ENCODE measurements at places on chromosomes 5 and 9. TPM values are rescaled to one million over a fixed set of nuclear protein-coding genes. Genes with fewer than 3 reads are reported as not detected.

- no peak for DNase-seq
Measured at GRCh38 chr5:93583768-93584595, 960 bp downstream of the NR2F1 start.

DNA sequence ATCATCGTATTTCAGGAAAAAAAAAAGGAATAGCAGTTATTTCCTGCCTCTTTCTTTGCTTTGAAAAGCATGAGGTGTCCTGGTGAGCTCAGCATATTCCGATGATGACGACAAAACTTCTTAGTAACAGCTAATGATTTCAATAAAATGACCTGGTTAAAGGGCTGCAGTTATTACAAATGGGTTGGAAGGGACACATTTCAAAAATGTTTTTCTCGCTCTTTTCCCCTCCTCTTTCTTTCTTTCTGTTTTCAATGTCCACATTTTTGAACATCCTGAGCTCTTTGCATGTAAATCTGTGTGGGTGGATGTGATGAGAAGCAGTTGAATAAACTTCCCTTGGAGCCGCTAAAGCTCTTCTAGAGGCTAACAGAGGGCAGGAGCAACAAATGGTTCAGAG is 186.8 kb upstream of the SLC27A6 start:
- DNase-seq, result no peak

- DNase-seq, result no peak
Measured at GRCh38 chr9:98570663-98571440, 137.9 kb downstream of the GABBR2 start.

DNA sequence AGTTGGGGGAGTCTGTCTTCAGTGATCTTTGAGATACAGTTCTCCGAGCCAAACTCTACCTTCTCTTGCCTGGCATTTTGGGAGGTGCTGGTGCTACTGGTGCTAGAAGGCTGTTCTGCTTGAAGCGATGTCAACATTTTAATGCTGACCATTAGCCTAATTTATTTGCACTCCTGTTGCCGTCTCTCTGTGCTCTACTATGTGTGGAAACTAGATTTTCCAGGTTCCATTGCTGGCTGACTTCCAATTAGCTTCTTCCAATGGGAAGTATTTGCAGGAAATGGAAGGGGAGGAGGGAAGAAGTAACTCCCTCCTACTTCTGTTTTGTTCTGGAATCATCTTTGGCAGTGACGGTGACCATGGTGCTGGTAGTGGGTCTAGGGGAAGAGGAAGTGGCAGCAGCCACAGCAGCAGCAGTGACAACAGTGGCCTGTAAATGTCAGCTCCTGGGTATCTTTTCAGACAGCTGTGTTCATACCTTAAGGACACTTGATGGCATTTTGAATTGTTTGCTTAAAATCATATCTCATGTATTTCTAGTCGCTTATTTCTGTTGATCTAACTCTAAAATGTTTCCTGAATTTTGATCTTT is 7.9 kb downstream of the TXNDC8 start:
- no peak for DNase-seq

DNA sequence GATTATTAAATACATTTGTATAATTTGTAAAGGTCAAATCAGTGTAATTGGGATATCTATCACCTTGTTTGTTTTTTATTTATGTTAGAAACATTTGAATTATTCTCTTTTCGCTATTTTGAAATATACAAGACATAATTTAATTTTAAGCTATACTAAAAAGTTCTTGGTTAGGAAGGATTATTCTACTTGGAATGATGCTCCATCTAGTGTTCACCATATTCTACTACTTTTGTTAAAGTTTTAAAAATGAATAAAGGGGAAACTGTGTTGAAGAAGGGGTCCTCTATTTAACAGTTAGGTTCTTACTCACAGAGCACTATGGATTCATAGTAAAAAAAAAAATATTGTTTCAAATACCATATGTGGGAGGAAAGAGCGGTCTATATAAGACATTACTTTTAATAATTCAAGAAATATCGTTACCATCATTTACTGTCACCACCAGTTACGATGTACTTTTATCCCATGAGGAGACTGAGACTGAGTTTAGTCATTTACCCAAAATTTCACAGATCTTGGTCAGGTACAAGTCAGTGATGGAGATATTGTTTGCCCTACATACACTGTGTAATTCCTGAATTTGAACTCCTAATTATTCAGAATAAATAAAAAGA is 6.3 kb upstream of the STOM start:
- DNase-seq, result no peak

DNA sequence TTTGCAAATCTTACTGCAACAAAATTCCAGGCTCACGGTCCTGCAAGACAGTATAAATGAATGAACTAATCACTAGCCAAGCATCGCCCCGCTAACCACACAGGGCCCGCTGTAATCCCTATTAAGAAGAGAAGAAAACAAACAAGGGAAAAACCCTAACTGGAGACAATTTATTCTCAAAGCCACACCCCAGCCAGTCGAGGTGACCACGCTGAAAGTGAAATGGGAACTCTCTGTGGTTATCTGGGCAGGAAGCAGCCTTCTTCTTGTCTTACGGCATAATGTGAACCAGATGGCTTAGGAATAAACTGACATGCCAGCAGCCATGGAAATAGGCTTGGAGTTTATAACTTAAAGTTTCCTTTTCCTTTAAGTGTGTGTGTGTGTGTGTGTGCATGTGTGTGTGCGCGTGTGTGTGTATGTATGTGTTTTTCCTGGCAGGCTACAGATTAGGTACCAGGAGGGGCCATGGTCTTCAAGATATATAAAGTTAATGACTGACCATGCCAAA is 120.2 kb downstream of the SEMA6A start:
- no peak for DNase-seq

DNA sequence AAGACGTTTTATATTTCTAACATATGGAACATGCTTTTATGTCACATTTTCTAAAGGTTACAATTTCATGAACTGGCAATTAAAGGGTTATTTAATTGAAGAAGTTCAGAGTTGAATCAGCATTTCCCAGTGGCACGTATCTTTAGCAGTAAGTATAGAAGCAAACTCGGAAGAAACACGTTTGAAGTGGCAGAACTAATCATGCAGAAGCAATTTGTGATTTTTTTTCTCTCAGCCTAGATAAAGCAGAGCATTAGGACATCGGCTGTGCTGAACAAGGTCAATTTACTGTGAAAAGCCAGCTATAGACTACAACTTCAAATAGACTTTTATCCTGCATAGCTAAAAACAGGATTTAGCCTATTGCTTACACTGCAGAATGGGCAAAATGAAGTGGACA is 104.7 kb downstream of the ISL1 start:
- no peak for DNase-seq

DNA sequence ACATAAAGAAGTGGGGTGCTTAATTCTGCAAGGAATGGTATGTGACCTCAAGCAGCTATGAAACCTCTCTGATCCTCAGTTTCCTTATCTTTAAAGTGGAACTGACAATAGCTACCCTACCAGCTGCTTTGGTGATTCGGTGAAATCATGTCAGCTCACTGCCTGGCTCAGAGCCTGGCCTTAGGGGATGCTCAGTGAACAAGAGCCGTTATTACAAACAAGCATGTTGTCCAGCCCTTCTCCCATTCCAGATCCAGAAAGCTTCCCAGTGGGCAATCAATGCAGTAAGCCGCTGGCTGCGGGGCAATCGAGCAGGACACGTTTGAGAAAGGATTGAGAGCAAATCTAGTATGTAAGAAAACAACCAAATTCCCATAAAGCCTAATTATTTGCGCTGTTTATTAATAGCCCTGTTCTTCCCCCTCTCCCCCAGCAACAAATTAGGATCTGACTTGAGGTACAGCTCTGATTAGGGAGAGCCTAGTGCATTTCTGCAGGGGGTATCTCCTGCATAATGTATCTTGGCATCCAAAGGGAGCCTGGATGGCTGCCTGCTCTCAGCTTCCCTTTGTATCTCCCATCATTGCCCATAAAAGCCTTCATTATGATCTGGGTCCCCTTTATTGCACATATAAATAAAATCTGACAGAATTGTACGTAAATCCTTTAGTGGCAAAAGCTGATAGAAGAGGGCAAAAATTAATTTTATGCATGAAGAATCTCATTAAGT is 371.4 kb downstream of the TMEM232 start:
- no peak for DNase-seq

- DNase-seq, result no peak
Measured at GRCh38 chr5:16726538-16726946, 109.7 kb upstream of the RETREG1 start.

DNA sequence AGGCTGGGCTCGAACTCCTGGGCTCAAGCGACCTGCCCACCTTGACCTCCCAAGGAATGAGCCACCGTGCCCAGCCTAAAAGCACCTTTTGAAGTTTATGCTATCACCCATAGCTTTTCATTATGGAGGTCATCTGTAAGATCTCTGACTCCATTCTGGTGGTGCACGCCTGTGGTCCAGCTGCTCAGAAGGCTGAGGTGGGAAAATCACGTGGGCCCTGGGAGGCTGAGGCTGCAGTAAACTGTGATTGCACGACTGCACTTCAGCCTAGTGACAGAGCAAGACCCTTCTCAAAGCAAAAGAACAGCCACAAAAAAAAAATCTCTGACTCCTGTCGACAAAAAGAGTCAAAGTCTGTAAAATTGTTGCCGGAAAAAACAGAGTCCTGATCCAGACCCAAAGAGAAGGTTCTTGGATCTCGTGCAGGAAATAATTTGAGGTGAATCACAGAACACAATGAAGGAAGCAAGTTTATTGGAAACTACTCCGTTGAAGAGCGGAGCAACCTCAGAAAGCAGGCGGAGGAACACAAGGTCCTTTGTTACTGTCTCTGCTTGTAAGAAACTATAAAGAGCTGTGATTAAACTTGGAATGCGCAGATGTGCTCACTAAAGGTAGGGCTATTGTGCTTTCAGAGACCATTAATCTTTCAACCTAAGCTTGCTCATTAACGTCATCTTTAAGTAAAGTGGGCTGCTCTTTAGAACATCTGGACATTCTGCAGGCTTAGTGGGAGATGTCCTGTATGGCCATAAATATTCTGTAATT is 2.0 kb upstream of the HAUS6 start:
- DNase-seq, result no peak

- no peak for DNase-seq
Measured at GRCh38 chr9:16150938-16151650, 598.3 kb downstream of the CCDC171 start.

DNA sequence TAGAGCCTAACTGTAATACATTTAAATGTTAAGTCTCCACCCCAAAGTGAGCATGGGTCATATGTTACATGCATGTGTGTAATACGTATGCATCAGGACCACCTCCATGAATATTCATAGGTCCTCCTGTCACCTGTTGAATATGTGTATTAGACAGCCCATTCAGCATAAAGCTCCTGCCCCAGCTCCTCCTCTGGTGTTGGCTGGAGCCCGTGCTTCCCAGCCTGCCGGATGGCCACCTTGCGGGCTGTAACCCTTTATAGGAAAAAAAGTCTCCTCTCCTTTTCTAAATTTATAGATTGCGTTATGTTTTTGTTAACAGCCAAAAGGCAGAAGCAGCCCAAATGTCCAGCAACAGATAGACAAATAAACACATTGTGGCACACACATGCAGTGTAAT is 299.5 kb downstream of the MED10 start:
- no peak for DNase-seq

DNA sequence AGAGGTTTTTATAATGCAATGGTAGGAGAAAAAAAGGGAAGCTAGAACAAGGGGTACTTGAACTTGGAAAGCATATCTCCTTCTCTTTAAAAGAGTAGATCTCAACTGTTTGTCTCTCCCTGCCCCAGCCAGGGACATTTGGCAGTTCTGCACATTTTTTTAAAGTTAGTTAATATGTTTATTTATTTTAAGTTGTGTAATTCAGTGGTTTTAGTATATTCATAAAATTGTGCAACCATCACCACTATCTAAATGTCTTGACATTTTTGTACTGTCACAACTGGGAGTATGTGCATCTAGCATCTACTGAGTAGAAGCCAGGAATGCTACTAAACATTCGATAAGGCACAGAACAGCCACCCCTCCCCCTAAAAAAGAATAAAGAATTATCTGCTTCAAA is 103.5 kb upstream of the DPYSL3 start:
- DNase-seq, result no peak

- DNase-seq, result no peak
Measured at GRCh38 chr9:21672761-21673160, 129.7 kb upstream of the MTAP start.

DNA sequence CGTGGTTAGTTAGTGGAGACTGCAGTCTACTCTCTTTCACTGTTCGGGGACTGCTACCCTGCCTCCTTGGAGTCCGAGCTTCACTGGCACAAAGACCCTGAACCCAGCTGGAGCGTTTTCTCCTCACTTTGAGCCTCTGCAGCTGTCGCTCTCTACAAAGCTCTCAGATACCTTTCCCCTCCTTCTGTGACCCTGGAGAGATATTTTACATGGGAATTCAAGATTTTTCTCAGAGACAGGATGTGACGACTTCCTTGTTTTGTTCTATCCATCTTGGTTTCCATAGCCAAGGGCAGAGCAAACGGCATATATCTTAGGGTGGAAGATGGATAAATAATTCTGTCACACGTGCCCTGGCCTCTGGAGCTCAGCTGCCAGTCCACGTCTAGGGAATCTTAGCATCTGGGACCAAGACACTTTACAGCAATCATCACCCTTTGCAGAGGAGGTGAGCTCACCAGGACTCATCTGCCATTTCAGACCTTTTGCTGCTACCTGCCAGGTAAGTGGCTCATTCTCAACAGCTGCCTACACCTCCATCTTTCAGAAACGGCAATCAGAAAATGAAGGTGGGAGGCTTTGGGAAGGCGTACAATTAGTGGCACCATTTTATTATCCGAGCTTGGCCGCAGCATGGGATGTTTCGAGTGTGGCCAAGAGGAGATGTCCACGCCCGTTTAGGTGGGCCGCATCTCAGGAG is at the start of gene BTNL9:
Gene BTNL9 (plus strand): TSS at position 336 of the 700 bp plus-strand sequence. CDS start 5,224 bp downstream, outside the sequence.
- DNase-seq, result no peak

DNA sequence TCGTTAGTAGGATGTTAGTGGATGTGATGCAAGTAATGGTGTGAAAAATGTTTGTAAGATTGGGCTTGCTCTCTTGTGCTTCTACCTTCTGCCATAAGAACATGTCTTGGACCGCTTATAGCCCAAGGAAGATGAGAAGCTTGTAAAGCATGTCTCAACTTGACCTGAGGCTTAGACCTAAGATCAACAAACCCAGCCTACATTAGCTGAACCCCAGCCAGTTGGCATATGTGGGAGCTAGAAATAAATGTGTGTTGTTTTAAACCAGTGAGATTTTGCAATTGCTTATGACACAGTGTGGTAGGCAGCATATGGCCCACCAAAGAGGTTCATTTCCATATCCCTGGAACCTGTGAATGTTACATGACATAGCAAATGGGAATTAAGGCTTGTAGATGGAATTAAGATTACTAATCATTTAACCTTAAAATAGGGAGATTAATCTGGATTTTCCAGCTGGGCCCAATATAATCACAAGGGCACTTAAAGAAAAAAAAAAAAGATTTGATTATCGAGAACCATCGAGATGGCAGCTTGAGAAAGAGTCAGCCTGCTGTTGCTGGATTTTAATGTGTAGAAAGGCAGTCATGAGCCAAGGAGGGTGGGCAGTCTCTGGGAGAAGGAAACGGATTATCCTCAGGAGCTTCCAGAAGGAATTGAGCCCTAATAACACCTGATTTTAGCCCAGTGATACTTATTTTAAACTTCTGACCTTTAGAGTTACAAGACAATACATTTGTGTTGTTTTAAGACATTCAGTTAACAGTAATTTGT is 27.3 kb upstream of the EDIL3 start:
- no peak for DNase-seq

The SELENOP gene
- 3.1 TPM for total RNA-seq

The SPATA31A3 gene
- not detected for total RNA-seq

The FOXD4L6 gene
- total RNA-seq, result 0.16 TPM

The PCDHB13 gene
- total RNA-seq, result 0.06 TPM

The OMD gene
- total RNA-seq, result not detected

All from T-cell (primary cell).